Ovary (tissue), 10 donors: ENCODE measurements at places on chromosomes 6 and 20.

- no peak for DNase-seq
Measured at GRCh38 chr20:25199473-25200260, 4.2 kb downstream of the ENTPD6 start.

DNA sequence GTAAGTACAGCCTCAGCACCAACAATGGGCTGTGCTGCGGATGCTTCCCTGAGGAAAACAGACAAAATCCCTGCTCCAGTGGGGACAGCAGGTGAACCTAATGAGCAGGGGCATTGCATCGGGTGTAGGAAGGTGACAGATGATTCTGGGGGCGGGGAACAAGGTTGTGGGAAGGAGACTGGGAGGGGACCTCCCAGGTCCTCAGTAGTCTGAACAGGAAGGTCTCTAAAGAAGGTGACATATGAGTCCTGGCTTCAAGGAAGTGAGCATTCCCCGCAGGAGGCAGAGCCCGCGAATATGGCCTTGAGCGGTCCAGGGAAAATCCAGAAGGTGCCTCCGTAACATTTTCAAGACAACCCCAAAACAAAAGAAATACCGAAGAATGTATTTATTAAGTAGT is 19.4 kb downstream of the ULBP1 start:
- no peak for DNase-seq

- DNase-seq, result no peak
Measured at GRCh38 chr6:26276841-26277648, 88.0 kb upstream of the BTN3A2 start.

GRCh38 chr6:161232010-161232409 is 41.9 kb downstream of the AGPAT4 start:
- no peak for DNase-seq

- no peak for DNase-seq
Measured at GRCh38 chr6:168526841-168527281, 85.9 kb downstream of the SMOC2 start.

DNA sequence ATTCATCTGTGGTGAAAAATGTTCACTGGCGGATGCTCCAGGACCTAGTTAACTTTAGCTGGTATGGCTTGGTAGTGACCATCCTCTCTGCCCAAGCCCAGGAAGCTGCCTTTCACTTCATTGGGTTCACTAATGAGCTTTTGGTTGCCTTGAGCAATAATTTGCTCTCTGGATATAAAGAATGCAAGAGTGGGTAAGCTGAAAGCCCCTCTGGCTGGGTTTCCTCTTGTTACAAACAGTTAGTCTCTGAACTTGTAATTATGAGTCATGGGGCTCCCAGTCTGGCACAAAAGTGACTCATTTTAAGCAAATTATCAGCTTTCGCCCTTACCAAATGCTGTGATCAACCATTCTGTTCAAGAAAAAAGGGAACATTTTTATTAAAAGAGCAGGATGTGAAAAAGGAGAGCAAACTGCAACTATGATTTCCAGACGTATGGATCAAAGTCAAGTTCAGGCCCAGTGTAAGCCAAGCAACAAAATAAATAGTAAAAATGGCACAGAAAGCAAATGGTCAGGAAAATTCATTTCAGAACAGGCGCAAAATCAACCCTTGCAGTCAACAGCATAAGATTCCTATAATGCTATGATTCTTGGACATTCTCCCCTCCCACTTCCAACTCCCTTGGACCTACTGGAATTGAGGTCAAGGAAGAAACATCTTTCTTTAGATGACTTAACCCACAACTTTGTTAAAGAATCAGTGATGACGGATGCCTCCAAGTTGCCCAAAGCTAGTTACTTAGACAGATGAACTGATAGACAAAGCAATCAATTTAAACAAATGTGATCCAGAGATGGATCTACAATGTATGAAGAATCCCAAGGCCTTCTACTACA is 130.0 kb upstream of the KCNK16 start:
- no peak for DNase-seq

DNA sequence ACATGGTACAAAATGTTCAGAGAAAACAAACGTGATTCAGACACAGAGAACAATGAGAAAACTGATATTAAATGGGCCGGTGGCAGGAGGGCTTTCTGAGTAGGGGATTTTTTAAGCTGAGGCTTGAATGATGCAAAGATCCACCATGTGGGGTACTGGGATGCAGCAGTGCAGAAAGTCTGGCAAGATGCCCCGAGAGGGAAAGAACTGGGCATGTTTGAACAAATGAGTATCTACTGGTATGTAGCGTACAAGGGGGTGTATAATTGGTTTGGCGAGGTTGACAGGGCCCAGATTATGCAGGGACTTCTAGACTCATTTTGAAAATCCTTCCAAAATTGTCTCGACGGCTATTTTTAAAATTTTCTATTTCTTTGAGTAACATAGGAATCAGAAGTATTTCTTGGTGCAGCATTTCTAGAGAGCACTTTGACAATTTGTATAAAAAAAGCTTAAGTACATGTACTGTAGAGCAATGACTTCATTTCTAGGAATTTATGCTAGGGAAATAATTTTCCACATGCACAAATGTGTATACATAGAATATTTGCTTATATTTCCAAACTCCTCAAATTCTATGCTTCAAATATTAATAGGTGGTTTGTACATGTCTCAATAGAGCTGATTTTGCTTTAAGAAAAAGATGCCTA is 119.6 kb upstream of the DOK5 start:
- no peak for DNase-seq
